Spleen (tissue), 13 donors: ENCODE measurements at places on chromosomes 11 and 22.

GRCh38 chr22:50276143-50276542, 6.0 kb upstream of the MAPK11 start:
- H3K27me3 ChIP-seq: no peaks in the 10 kb centered on the region
- H3K27ac ChIP-seq: peak overlapping the region; percentile 48
- H3K4me1 ChIP-seq: peaks cover 16% of the 10 kb centered on the region
- no peaks in the 10 kb centered on the region for H3K36me3 ChIP-seq
- peak; percentile 87 for DNase-seq

- H3K4me3 ChIP-seq: no peak overlapping the region
- no peaks in the 10 kb centered on the region for H3K4me1 ChIP-seq
- H3K27me3 ChIP-seq: no peaks in the 10 kb centered on the region
Observed at GRCh38 chr11:35907648-35908431, 36.0 kb upstream of the LDLRAD3 start.

DNA sequence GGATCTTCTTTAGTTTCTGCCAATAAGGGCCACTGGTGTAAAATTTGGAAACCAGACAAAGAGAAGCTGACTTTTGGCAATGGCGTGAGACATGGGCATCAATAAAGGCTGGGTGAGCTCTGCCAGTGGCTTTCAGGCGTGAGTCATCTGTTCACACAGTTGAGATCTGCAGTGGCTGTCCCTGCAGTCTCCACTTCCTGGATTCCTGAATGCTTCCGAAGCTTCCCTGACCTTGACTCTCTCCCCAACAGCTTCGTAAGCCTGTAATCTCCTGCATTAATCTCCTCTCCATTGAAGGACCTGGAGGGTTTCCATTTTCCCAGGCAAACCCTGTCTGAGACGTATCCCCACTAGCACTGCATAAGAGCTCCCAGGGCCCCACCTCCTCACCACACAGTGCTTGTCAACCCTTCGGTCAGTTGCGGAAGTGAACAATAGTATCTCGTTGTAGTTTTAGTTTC, 574.7 kb downstream of the TBC1D22A start:
- no peaks in the 10 kb centered on the region for H3K36me3 ChIP-seq
- no peaks in the 10 kb centered on the region for H3K27me3 ChIP-seq
- H3K4me3 ChIP-seq: no peak overlapping the region
- no peak for DNase-seq

DNA sequence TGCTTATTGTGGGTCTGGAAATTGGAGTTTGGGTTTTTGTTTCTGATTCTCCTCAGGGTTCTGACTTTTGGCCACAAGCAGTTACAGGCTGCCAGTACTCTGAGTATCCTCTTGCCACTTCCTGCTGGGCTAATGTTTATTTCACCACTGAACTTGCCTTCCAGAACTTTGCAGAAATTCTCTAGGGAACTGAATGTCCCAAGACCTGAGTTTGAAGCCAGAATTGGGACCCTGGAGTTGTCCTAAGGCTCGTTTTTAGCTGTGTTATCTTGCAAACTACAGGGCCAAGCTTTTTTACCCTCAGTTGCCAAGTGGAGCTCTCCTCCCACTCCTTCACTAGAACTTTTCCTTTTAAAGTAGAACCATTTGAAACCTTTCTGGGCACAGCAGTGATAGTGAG, 89.9 kb downstream of the FAT3 start:
- no peak overlapping the region for H3K27ac ChIP-seq
- no peak for DNase-seq
- H3K4me3 ChIP-seq: no peak overlapping the region
- H3K36me3 ChIP-seq: no peaks in the 10 kb centered on the region
- no peaks in the 10 kb centered on the region for H3K27me3 ChIP-seq

DNA sequence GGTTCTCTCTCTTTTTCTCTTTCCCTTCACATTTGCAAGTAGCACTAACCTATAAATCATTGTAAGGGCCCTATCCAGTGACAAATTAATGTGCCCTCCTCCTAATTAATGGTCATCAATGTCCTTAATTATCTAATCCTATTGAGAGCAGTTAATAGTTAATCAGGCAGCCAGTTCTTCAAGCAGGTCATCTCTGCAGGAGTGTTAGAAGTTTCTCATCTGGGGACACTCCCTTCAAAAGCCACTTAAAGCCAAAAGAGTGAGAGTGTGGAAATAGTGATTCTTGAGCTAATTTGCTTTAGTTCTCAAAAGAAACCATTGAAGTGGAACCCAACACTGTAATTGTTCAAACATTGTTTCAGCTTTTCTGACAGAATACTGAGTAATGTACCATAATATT, 141.6 kb downstream of the ELP4 start:
- no peaks in the 10 kb centered on the region for H3K36me3 ChIP-seq
- H3K27ac ChIP-seq: no peak overlapping the region
- no peaks in the 10 kb centered on the region for H3K4me1 ChIP-seq
- H3K4me3 ChIP-seq: no peak overlapping the region

DNA sequence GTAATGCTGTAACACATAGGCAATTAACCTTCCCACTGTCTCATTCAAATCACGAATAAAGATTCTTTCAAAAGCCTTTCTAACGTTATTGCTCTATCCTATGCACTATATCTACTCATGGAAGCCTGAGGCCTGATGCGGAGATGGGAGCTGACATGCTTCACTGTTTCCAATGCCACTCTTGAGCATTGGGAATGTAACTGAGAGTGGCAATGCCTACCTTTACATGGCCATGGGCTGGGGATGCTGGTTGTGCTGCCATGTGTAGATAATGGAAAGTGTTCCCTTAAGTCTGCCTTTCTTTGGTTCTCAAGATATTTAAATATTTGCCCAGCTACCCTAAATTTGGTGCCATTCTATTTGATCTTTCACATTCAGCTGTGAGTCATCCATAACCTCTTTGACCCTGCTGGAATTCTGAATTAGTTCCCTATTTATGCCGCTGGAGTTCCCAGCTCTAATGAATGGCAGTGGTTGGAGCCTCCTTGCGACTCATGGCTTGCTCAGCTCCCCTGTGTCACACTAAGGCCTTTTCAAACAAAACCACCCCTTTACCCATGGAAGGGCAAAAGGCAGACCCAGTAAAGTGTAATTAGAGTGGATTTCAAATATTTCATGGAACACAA, 21.4 kb upstream of the DKK3 start:
- no peak overlapping the region for H3K4me3 ChIP-seq
- no peaks in the 10 kb centered on the region for H3K27me3 ChIP-seq
- DNase-seq: no peak
- H3K27ac ChIP-seq: no peak overlapping the region

GRCh38 chr11:70637949-70638583, 239.7 kb downstream of the CTTN start:
- no peaks in the 10 kb centered on the region for H3K4me1 ChIP-seq
- DNase-seq: no peak
- peaks cover 29% of the 10 kb centered on the region for H3K27me3 ChIP-seq
- no peak overlapping the region for H3K4me3 ChIP-seq

GRCh38 chr11:120022617-120023016, 115.3 kb downstream of the TRIM29 start:
- H3K27ac ChIP-seq: no peak overlapping the region
- H3K4me3 ChIP-seq: no peak overlapping the region
- no peaks in the 10 kb centered on the region for H3K4me1 ChIP-seq
- DNase-seq: no peak
- peaks cover 10% of the 10 kb centered on the region for H3K27me3 ChIP-seq

DNA sequence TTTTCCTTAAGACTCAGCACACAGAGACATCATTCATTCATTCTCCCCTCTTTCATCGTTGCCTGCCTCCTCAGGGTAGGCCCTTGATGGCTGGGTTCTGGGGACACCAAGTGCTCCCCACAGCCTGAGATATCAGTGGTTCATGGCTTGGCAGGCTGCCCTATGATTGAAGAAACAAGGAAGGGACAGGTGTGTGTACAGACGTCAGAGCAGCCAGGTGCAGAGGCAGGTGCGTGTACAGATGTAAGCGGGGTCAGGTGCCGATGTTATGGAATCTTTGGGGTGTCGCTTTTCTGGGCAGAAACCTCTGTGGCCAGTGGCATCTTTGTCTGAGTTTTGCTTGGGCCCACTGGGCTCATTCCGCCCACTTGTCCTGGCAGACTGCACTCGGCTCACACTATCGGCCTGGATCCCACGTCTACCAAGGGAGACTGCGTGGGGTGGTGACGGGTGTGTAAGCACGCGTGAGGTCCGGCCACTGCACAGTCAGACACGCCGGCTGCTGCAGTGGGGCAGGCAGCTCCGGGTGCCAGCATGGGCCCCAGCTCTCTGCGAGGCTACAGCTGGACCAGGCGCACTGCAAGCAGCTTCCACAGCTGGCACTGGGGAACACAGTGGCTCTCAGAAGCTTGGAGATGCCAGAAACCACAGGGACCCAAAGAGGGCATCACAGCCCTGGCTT, 20.9 kb upstream of the KIAA0930 start:
- peak overlapping the region; percentile 65 for H3K27ac ChIP-seq
- no peaks in the 10 kb centered on the region for H3K27me3 ChIP-seq
- no peak for DNase-seq
- no peaks in the 10 kb centered on the region for H3K36me3 ChIP-seq

- DNase-seq: no peak
- no peaks in the 10 kb centered on the region for H3K36me3 ChIP-seq
- no peaks in the 10 kb centered on the region for H3K27me3 ChIP-seq
- no peak overlapping the region for H3K27ac ChIP-seq
- no peak overlapping the region for H3K4me3 ChIP-seq
Observed at GRCh38 chr11:75635066-75635862, 33.6 kb downstream of the MAP6 start.

GRCh38 chr11:2685051-2685450, 14.7 kb downstream of the KCNQ1OT1 start:
- no peaks in the 10 kb centered on the region for H3K36me3 ChIP-seq
- H3K4me3 ChIP-seq: no peak overlapping the region
- no peaks in the 10 kb centered on the region for H3K27me3 ChIP-seq
- peak; percentile 27 for DNase-seq

- no peak overlapping the region for H3K27ac ChIP-seq
- H3K4me3 ChIP-seq: no peak overlapping the region
- DNase-seq: peak; percentile 36
- no peaks in the 10 kb centered on the region for H3K4me1 ChIP-seq
- H3K36me3 ChIP-seq: peaks cover 71% of the 10 kb centered on the region
Observed at GRCh38 chr22:42062506-42063170, 8.0 kb downstream of the NAGA start.

- no peak overlapping the region for H3K4me3 ChIP-seq
- H3K27me3 ChIP-seq: no peaks in the 10 kb centered on the region
- DNase-seq: no peak
- H3K27ac ChIP-seq: no peak overlapping the region
- H3K4me1 ChIP-seq: peaks cover 13% of the 10 kb centered on the region
- H3K36me3 ChIP-seq: peaks cover 36% of the 10 kb centered on the region
Observed at GRCh38 chr11:59193587-59194130, 19.1 kb downstream of the MPEG1 start.

- no peak overlapping the region for H3K27ac ChIP-seq
- H3K4me1 ChIP-seq: no peaks in the 10 kb centered on the region
- H3K4me3 ChIP-seq: no peak overlapping the region
Observed at GRCh38 chr22:49620003-49620556, 207.6 kb downstream of the BRD1 start.
